ENCODE measurements at places on chromosomes 7 and 10.

GRCh38 chr10:92640107-92640506 is 47.2 kb downstream of the KIF11 start:
- DNase-seq: no peak

DNA sequence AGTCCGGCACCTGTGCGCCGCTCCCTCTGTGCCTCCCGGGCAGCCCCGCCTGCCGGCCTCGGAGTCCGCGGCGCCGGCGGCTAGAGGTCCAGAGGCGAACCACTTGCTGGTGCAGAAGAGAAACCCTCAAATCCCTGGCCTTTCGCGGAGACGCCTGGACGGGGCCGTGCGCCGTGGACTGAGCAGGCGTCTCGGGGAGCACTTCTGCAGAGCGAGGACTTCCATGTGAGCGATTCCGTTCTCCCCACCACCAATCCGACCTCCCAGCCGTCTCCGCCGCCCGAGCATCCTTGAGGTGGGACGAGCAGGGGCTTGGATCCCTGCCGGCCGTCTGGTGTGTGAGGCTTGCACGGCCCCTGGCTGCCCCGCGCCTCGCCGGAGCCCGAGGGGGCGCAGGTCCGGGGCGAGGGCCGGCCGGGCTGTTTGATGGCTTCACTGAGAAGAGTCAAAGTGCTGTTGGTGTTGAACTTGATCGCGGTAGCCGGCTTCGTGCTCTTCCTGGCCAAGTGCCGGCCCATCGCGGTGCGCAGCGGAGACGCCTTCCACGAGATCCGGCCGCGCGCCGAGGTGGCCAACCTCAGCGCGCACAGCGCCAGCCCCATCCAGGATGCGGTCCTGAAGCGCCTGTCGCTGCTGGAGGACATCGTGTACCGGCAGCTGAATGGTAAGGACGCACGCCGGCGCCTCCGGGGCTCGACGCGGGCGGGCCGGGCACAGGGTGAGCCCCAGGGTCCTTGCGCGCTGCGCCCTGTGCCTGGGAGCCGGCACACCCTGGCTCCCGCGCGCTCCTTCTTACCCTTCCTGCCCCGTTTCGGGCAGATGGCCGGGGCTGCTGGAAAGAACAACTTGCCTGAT is 660 bp downstream of the GALNT17 start:
- no peak for DNase-seq

- DNase-seq: no peak
Observed at GRCh38 chr7:27128776-27129728, 1.5 kb downstream of the HOXA4 start.

DNA sequence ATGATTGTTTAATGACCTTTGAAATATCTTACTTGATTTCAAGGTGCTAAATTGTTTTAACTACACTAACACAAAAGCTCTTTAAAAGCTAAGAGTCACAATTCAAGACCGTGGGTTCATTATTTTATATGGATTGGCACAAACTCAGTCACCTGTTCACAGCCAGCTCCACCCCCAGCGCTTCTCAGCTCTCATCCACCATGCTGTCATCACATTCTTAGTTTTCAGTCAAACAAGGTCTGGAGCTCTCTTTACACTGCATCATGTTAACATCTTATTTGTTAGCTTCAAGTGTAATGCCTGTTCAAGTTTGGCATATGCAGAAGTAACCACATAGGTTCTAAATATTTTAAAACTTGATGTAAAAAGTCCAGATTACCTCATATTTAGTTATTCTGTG is 180.9 kb upstream of the LRRTM3 start:
- no peak for DNase-seq

GRCh38 chr7:138142583-138143201 is 66.4 kb downstream of the AKR1D1 start:
- DNase-seq: no peak

DNA sequence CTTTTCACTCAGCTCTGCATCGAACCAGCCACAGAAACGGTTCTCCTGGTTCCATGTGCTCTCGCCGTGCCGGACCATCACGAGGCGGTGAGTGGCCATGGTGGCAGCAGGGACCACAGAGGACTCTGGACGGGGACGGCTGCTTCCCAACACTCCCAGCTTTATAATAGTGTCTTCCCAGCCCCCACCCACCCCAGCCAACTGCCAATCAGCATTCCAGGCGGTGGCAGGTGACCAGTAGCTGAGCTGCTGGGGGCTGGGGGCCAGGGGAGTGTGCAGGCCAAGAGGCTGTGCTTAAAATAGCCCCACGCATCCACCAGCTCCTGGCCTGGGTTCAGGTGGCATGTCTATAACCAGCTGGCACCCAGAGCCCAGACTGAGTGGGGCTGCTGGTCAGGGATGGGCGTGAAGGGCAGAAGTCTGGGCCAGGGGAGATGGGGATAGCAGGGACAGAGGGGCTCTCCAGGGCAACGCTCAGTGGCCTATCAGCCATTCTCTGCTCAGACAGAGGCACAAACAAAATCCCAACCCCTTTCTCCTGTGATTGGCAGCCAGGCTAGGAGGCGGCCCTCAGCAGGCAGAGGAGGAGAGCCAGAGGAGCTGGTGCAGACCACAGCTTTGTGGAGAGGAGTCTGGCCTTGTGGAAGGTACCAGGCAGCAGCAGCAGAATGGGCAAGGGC is at the start of gene PGAM2:
Gene PGAM2 (minus strand): TSS at position 137 of the 680 bp plus-strand sequence. CDS start 38 bp downstream, at position 99.
- no peak for DNase-seq

DNA sequence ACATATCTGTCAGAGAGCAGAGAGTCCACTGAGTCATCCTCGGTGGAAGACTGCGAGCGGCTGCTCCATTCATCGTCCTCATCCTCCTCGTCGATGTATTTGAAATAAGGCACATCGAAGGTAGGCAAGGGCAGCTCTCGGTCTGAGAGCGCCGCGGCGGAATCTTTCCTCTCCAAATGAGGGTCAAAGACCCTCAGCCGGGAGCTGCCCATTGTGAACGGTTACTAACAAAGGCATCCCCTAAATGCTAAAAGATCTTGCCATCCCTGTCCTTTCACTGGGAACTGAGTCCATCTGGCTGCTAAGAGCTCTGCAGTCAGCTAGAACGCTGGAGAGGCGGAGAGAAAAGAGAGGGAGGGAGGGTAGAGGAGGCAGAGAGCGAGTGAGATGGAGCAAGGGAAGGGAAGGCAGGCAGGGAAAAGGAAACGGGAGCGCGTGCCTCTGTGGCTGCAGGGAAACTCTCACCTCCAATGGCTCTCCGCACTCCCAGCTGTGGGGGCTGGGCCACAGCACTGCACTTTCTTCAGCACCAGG is 163.4 kb downstream of the RAPGEF5 start:
- DNase-seq: no peak

GRCh38 chr10:111093741-111094380 is 17.0 kb downstream of the ADRA2A start:
- DNase-seq: no peak

GRCh38 chr7:37815671-37816371 is 32.6 kb upstream of the NME8 start:
- no peak for DNase-seq

GRCh38 chr10:44991571-44991970 is 9.2 kb upstream of the ZNF22 start:
- DNase-seq: no peak

DNA sequence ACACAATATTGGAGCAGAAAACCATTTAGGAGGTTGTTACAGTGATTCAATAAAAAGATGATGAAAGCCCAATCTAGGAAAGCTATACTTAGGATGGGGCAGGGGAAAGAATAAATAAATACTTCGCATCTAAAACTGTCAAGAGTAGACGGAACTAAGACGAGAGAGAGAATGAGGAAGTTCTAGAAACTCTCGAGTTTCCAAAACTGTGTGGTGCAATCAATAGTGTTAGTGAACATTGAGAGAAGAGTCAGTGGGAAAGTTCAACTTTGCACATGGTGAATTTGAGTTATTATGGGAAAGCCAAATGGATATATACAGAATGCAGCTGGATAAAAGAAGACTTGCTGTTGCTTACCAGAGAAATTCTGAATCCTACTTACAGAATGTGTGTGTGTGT is 133.8 kb upstream of the MEOX2 start:
- DNase-seq: no peak

GRCh38 chr10:74300666-74301065 is 149.6 kb downstream of the ADK start:
- no peak for DNase-seq

DNA sequence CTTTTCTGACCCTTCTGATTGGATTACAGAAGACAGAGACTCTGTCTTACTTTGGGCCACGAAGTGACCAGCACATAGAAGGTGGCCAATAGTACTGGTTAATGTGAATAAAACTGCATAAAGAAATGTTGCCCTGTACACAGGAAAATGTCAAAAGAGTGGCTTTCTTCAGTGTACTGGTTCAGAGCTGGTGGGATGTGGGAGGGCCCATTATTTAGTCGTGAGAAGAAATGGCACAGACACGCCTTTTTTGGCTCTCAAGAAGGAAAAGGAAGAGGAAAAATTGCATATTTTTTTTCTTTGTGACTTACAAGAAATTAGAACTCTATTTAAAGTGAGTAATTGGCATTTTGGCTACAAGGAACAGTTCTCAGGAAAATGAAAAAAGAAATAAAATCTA is 129.7 kb downstream of the DGKI start:
- DNase-seq: no peak

GRCh38 chr7:154649434-154649833 is 353.5 kb downstream of the PAXIP1 start:
- DNase-seq: no peak

DNA sequence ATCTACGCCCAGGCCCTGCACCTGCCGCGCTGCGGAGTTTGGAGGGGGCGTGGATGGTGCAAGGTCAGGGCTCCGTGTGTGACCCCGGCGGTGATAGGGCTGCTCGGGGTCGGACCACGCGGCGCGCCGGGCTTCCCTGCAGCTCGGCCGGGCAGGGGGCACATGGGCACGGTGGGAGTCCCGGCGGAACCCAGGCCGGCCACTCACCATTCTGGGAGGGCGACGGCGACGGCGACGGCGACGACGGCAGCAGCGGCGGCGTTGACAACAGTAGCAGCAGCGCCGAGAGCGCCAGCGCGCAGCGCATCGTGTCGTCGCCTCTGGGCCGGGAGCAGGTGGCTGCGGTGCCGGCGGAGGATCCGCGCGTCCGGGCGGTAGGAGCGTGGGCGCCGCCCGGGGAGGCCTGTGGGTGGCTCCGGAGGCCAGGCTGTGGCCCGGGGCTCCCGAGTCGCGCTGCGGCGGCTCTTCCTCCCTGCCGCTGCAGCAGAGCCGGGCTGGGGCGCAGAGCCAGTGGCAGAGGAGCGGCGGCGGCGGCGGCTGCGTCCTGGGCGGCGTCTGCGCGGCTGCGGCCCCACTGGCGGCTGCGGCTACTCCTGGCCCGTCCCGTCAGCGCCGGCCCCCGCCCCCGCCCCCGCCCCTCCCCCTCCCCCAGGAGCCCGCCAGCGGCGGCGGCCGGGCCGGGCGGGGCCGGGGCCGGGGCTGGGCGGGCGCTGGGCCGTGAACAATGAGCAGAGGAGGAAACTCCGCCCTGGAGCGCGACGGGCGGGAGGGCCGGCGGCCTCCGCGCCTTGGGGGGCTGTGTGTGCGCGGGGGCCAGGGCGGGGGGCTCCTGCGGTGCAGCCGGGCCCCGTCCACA is at the start of gene PODXL:
Gene PODXL (minus strand): TSS at position 576 of the 856 bp plus-strand sequence. CDS start 269 bp downstream, at position 307.
- DNase-seq: no peak

DNA sequence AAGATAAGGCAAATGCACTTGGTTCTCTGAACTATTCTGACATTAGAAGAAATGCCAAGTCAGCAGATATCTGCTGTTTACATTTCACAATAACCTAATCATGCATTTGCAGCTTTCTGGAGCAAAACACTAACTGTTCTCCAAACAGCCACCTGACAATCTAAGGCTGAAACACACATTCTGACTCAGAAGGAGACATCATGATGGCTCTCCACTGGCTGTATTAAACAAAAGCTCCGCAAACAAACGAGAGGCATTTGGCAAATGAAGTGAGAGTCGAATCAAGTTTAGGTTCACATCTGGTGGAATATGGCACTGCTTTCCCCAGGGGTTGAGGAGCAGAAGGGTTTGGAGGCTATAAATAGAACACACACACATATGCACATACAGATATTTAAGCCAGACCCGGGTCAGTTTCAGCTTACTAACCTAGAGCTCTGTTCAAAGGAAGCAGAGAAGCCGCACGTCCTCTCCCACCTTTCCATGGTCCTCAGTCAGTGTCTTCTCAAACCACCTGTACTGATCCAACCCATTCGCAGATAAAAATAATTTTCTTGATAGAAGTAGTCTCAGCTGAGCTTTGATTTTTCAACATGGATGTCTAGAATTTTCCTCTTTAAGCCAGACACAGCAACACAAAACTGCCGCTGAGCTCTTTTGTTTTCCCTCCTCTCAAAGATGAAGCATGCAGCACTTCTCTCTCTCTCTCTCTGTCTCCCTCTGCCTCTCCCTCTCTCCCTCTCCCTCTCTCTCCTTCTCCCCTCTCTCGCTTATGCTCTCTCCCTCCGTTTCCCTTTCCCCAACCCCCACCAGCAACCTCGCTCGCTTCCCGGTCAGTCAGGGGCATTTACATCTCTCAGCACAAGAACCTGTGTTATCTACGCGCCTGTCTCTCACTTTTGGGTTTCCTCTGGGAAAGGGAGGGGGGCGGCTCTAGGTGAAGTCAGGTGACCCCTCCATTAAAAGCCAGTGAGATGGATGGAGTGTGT is 682.8 kb downstream of the MAGI2 start:
- DNase-seq: peak; percentile 32

DNA sequence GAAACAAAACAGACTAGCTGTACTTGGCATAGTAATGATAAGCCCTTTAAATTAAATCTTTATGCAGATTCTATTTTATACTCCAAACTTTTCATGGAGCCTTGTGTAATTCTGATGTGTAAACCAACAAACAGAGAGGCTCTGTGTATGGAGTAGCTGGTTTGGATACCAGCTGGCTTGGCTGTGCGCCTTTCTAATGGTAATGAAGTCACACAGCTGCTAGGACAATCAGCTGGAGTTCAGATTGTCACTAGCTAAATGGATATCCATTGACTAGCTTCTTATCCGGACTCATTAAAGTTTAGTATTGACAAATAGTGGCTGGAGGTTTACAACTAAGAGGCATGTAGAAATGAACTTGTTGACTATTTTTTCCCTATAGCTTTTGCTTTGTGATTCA is 398.4 kb downstream of the DGKB start:
- no peak for DNase-seq

GRCh38 chr7:14233076-14233867 is 243.8 kb upstream of the ETV1 start:
- DNase-seq: peak; percentile 98

- DNase-seq: no peak
Observed at GRCh38 chr10:5447056-5447455, 34.7 kb downstream of the NET1 start.

- no peak for DNase-seq
Observed at GRCh38 chr7:96723622-96724021, 14.0 kb upstream of the SEM1 start.

GRCh38 chr10:77711683-77712049 is 74.1 kb upstream of the KCNMA1 start:
- no peak for DNase-seq

Data from NCI-H187 treated with DMSO at 0.1 percent for 48 hours (cell line).